ENCODE measurements at places on chromosomes 7 and 10.

DNA sequence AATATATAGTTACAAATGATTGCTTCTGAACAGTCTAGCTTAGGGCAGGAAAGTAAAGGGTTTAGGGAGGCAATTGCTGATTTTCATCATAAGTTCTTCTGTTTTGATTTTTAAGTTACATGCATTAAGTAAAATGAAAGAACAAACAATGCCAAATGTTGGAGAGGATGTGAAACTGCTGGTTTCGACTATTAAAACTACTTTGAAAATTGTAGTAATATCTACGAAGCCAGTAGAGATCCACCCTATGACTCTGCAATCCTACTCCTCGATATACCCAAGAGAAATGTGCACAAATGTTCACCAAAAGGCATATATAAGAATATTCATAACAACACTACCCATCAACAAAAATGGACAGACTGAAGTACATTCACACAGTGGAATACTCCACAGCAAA lies 24.3 kb downstream of the PDZD8 start:
- no peak for DNase-seq

GRCh38 chr7:96303686-96304443 lies 18.0 kb downstream of the SLC25A13 start:
- DNase-seq: peak; percentile 63

GRCh38 chr7:35450456-35451214 lies 196.7 kb upstream of the TBX20 start:
- no peak for DNase-seq

- DNase-seq: no peak
Measured at GRCh38 chr10:75430000-75430763, 1.2 kb upstream of the LRMDA start.

- no peak for DNase-seq
Measured at GRCh38 chr7:149194799-149195179, 557 bp upstream of the ZNF282 start.

DNA sequence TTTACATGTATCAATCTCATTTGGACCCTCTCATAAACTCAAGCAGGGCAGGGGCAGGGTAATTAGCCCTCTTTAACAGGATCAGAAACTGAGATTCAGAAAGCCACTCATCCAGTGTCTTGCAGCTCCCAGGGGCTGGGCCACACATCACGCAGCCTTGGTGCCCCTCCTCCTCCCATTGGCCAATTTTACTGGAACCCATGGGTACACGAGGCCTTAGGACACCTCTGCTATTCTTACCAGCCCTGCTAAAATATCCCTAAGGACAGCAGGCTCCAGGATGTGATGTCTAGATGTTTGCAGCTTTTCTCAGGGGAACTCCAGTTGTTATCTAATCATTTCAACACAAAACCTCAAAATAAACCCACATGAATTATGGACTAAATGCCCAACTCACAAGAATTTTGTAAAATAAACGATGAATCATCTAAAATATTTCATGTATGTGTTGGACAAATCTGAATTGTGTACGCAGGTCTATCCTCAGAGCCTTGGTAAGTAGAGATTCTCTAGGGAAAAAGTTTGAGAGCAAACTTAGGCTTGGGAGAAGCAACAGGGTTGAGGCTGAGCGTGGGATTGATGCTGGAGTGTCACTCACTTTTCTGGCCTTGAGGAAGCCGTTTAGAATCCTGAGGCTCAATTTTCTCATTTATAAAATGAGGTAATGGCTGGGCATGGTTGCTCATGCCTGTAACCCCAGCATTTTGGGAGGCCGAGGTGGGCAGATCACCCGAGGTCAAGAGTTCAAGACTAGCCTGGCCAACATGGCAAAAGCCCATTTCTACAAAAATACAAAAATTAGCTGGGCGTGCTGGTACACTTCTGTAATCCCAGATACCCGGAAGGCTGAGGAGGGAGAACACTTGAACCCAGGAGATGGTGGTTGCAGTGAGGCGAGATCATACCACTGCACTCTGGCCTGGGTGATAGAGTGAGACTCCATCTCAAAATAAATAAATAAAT lies 69.7 kb upstream of the TNS3 start:
- no peak for DNase-seq

DNA sequence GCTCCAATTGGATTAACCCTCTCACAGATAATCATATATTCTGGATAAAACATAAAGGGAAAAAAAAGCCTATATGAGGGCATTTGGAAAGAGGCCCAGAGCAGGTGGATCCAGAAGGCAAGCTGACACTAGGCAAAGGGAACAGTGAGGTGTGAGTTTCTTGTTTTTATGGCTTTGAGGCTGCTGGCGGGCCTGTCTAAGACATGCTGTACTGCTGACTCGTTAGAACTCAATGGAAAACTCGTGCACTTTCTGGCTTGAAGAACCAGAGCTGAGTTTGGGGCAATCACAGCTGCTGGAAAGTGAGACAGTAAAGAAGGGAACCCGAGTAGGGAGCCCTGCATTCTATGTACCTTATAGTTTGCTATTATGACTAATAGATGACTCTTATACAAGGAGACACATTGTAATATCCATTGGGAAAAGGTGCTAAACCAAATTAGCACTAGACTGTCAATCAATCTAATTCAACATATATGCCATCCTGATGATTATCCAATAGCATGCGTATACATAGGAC lies 637.1 kb downstream of the GATA3 start:
- DNase-seq: no peak
